ENCODE measurements at places on chromosomes 2 and 18.

DNA sequence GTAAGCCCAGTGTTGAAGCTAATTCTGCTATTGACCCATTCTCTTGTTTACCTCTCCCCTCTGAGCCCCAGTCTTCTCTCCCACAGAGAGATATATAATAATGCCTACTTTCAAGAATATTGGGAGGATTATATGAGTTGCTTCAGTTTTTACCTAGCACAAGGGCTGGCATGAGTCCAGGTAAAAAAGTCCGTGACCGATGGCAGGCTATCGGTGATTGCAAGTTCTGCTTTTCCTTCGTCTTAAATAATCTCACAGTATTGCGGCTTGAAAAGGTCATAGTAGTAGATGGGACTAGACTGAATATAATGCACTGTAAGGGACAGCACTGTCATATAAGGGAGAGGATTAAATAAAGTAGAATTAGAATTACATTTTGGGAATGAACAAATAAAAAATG is 77.6 kb downstream of the KIF5C start:
- DNase-seq, result no peak

DNA sequence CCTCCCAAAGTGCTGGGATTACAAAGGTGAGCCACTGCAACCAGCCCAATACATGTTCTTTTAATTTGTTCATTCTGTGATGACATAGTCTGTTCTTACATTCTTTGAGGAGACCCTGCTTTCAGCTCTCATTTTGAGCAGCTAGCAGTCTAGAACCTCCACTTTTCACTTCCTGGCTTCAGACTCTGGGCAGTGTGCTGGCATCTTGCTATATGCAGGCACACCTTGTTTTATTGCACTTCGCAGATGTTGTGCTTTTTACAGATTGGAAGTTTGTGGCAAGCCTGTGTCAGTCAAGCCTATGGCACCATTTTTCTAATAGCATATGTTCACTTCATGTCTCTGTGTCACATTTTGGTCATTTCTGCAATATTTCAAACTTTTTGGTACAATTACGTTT is 72.4 kb downstream of the PRKCE start:
- DNase-seq, result no peak

DNA sequence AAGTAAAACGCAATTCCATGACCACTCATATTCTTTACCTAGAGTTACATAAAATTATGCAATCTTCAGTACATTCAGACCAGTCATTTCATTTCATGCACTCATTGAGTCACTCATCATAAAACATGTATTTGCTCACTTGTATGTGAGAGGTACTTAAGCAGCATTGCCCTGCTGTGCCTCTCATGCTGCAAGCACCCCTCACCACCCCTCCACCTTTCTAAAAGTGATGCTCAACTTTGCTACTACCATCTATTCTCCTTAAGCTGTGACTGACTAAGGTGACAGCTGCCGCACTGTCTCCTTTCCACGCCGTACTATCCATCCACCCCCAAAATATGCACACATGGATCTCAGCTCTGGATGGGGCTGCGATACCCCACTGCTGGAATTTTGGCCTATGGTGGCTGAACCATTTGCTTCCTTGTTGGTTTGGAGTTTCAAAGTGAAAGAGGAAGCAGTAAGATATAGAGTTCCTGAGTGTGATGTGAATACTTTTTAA is 7.2 kb downstream of the ARHGAP25 start:
- DNase-seq, result no peak

- no peak for DNase-seq
These were observed 194.1 kb upstream of the HNMT start for GRCh38 chr2:137770166-137770565.

DNA sequence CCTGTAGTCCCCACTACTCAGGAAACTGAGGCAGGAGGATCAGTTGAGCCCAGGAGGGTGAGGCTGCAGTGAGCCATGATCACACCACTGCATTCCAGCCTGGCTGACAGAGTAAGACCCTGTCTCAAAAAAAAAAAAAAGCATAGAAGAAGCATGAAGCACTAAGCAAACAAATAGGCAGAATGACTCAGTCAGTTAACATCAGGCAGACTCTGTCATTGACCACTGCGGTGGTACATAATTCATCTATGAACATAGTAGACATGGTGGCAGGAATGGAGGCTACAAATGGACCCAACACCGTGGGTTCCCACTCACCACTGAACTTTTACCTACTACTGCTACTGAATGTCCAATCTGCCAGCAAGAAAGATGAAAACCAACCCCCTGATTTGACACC is 7.6 kb upstream of the ASXL2 start:
- no peak for DNase-seq

DNA sequence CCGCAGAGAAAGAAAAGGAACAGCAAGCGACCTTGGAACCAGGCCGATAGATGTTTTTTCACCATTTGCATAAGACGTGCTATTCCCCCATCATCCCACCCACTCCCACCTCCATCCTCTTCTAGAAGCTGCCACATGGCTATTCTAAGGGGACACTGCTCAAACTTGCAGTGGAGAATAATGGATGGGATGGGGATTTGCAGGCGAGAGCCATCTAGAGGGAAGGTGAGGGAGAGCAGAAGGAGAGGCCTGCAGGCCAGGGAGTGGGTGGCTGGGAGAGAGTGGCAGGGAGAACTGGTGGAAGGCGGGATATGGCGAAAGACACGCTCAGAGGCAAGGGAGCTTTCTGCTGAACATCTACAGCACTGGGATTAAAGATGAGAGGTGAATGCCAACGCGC is 84.9 kb downstream of the MAPK4 start:
- no peak for DNase-seq

- DNase-seq, result no peak
These were observed 90.7 kb upstream of the TFPI start for GRCh38 chr2:187644981-187645380.

DNA sequence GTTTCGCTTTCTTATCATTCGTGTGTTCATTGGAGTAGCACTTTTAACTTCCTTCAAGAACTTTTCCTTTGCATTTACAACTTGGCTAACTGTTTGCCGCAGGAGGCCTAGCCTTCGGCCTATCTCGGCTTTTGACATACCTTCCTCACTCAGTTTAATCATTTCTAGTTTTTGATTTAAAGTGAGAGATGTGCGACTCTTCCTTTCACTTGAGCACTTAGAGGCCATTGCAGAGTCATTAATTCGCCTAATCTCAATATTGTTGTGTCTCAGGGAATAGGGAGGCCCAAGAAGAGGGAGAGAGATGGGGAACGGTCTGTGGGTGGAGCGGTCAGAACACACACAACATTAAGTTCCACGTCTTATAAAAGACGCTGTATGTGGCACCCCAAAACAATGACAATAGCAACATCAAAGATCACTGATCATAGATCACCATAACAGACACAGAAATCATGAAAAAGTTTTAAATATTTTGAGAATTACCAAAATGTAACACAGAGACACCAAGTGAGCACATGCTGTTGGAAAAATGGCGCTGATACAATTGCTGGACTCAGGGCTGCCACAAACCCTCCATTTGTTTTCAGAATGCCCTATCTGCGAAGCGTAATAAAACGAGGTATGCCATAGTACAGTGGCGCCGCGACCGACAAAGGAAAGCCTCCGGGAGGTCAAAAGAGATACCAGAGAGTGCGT is 553 bp downstream of the TIGD1 start:
- no peak for DNase-seq

GRCh38 chr2:20113986-20114938 is 62.8 kb upstream of the LAPTM4A start:
- no peak for DNase-seq

Data from stimulated activated CD4-positive, alpha-beta T cell treated with anti-CD3 and anti-CD28 coated beads, Interleukin-1b, Interleukin-23, amount 100 ng/mL, for 48 hours (primary cell).